Posterior vena cava (tissue), 2 donors: ENCODE measurements at places on chromosomes 13 and 19. TPM values are rescaled to one million over a fixed set of nuclear protein-coding genes. Genes with fewer than 3 reads are reported as not detected.

The S1PR4 gene
- 1.7 TPM for total RNA-seq

- no peak for DNase-seq
Measured at GRCh38 chr13:110428313-110428712, 121.2 kb downstream of the COL4A2 start.

- no peak for DNase-seq
Measured at GRCh38 chr19:10729411-10729810, 11.5 kb downstream of the DNM2 start.

GRCh38 chr13:47094734-47095434 lies 198.0 kb upstream of the HTR2A start:
- DNase-seq = no peak

The CGB8 gene
- total RNA-seq = not detected

GRCh38 chr19:7098701-7099596 lies 29.4 kb downstream of the ZNF557 start:
- DNase-seq = peak; percentile 98
